G401 (cell line): ENCODE measurements at places on chromosomes 2 and 18. TPM values are rescaled to one million over a fixed set of nuclear protein-coding genes. Genes with fewer than 3 reads are reported as not detected.
A peak's percentile ranks its signal among the peaks of the same experiment; 100 is the strongest.

- no peak for DNase-seq
These were observed 113.4 kb upstream of the PDE1A start for GRCh38 chr2:182540252-182540651.

- no peak for DNase-seq
These were observed 7.4 kb downstream of the GYPC start for GRCh38 chr2:126663184-126663963.

DNA sequence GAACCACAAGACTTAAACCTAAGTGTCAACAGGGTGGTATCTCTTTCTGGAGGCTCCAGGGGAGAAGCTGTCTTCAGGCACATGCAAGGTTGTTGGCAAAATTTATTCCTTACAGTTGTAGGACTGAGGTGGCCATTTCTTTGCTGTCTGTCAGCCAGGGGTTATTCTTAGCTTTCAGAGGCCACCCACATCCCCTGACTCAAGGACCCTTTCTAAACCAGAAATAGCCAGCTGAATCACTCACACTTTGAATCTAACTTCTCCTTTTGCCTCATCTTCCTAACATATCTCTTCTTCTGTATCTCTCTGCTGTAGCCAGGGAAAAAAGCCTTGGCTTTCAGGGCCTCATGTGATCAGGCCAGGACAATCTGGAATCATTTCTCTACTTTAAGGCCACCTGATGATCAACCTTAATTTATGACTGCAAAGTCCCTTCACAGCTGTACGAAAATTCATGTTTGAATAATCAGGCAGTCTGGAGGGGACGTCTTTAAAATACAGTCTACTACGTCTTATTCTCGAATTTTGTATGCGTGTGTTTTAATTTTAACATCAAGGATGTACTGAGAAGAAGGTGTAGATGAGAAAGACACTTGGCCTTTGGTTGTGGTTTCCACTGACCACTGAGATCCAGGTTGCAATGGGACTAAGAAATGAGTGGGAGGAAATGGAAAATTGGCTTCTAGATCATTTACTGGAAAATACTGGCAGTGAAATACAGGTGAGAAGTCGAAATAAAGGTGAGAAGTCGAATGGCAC is 90.4 kb downstream of the DOCK10 start:
- no peak for DNase-seq

DNA sequence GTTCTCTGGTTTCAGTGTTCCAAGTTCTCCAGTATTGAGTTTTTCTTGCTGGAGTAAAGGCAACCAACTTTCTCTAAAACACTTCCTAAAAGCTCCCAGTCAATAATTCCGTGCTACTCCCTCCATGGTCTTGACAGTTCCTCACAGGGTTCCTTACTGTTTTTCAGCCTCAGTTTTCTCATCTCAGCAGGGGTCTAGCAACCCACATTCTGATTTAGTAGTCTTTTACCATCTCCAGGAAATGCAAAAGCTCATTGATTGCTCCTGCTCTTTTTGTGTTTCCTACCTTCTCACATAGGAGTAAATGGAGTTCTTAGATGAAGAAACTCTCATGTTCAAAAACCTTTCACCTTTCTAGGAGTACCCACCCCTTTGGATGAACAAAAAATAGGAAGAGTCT is 978.8 kb upstream of the POU3F3 start:
- no peak for DNase-seq

DNA sequence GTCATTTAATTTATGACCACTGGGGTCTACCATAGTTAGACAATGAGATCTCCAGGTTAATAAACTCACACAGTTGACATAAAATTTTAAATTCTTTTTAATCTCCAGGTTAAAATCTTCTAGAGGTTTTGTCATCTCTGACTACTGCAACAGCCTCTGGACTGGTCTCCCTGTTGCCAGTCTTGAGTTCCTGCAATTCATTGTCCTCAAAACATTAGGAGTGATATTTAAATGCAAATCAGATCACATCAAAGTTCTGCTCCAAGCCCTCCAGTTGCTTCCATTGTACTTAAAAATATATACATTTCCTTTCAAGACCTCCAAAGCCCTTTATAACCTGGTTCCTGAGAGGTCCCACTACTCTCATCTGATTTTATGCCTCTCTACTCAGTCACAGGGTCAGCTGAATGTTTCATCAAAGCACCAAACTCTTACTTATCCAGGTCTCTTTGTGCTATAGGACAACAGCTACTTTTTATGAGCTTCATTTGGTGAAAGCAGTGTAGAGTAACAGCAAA is 18.6 kb upstream of the LINC00305 start:
- DNase-seq, result no peak

- DNase-seq, result no peak
These were observed 24.9 kb upstream of the C1GALT1C1L start for GRCh38 chr2:43701111-43701510.

- DNase-seq, result no peak
These were observed 1.0 kb upstream of the GMPPA start for GRCh38 chr2:219497495-219498279.

DNA sequence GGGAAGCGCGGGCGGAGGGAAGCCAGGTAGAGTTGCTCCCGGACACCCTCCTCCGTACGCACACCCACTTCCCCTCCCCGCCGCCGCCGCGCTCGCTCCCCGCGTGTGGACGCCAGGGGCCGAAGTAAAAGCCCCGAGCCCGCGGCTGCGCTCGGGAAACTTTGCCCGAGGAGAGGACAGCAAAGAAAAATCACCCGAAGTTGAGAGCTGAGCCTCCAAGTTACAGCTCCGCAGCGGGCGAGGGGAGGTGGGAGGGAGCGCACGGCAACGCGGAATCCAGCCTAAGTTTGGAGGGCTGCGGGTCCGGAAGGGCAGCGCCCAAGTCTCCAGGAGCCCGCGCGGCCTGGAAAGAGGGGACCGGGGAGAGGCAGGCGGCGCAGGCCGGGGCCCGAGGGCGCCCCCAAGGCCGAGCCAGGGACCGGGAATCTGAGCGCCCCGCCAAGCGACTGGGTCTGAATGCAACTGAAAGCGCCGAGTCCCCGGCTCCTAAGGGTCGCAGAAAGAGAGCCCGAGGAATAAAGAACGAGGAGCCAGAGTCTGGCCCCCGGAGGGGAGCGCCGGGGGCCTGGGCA is 706 bp upstream of the BCL11A start:
- no peak for DNase-seq

GRCh38 chr18:76494231-76495005 is 624 bp downstream of the ZNF516 start:
- DNase-seq, result no peak

DNA sequence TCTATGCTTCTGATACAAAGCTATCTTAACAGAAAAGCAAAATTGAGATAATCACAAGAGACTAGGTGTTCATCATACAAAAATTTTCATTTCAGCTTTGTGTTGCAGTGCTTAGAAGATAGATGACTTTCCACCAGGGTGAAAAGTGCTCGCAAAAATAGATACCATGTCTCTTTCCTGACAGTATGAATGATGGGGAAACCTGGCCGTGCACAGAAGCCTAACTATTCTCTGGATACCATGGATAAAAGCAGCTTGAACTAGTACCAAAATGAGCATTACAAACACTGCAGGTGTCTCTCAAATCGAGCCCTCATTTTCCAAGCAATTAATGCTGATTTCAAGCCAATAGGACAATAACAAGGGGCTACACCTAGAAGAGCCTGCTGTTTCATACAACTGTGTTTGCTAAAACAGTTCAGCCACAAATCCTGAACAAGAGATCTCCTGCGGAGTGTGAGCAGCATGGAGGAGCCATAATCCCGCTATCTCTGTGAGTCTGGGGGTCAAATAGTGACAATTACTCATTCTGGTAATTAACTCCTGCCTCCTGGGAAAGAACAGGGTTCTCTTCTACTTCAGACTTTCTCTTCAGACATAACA is 507.6 kb downstream of the PID1 start:
- no peak for DNase-seq

DNA sequence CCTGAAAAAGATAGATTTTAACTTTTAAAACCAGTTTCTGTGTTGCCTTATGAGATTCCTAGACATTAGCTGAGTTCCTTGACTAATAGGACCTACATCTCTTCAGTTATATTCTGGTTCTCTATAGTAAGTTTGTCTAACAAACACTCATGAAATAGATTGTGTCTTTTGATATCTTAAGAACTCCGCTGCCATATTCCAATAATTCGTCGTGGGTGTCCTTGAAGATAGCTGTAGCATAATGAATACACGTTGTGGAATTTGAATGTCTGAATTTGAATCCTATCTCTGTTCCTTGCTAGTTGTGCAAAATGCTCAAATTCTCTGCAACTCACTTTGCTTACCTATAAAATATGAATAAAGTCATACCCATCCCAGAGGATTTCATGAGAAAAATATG is 176.8 kb upstream of the COL3A1 start:
- DNase-seq, result no peak

DNA sequence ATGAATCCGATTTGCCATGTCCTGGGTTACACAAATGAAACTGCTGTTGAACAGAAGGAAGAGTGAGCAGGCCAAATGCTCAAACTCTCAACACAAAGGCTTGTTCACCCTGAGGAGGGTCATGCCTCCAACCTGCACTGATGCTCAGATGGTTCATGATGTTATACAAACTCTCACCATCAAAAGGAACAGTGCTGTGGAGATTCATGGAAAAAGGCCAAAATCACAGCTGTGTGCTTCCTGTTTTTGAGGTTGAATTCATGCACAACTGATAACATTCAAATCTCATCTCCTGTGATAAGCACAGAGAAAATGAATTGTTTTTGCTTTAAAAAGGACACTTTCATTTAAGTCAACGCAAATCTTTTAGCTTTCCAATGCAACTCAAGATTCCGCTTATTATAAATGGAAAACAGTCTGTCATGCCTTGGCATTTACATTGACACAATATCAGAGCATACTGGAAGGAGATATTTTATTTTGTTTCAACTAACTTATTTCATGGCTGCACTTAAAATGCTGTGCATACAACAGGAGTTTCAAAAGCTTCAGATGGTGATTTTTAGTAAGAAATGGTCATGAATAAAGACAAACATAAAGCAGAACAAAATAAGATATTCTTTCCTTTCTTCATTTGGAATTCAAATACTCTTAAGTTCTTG is 22.2 kb upstream of the TTN start:
- no peak for DNase-seq

DNA sequence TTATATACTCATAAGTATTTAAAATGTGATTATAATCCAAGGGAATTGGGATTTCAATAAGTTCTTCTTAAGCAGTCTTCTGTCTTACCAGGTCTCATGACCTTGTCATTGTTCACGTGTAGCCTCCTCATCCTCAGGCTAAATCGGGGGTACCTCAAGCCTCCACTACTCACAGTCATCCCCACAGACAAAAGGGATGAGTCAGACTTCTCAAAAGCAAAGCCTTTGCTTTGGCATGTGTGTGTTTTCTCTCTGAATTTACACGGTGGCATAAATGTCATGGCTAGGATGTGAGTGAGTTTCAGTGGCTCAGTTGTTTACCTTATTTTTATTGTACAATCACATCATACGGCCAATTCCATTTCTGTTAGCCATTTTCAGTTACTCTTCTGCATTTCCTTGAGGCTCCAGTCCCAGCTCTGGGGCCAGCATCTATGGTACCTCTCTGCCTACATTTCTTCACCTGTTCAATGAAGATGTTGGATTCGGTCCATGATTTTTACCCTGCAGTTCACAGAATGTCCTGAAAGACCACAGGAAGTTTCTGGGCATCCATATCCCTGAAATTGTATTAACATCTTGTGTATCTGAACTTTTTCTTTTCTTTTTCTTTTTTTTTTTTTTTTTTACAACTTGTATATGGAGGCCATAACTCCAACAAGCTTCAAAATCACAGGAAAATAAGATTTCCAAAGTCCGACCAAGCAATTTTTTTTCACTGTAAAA is 195.3 kb downstream of the FHOD3 start:
- DNase-seq, result no peak

GRCh38 chr2:236659758-236660150 is 90.1 kb downstream of the ACKR3 start:
- DNase-seq, result no peak

- no peak for DNase-seq
These were observed 9.1 kb upstream of the B3GNT7 start for GRCh38 chr2:231386446-231386845.

- DNase-seq, result no peak
These were observed 7.7 kb upstream of the SP140L start for GRCh38 chr2:230319211-230319862.

DNA sequence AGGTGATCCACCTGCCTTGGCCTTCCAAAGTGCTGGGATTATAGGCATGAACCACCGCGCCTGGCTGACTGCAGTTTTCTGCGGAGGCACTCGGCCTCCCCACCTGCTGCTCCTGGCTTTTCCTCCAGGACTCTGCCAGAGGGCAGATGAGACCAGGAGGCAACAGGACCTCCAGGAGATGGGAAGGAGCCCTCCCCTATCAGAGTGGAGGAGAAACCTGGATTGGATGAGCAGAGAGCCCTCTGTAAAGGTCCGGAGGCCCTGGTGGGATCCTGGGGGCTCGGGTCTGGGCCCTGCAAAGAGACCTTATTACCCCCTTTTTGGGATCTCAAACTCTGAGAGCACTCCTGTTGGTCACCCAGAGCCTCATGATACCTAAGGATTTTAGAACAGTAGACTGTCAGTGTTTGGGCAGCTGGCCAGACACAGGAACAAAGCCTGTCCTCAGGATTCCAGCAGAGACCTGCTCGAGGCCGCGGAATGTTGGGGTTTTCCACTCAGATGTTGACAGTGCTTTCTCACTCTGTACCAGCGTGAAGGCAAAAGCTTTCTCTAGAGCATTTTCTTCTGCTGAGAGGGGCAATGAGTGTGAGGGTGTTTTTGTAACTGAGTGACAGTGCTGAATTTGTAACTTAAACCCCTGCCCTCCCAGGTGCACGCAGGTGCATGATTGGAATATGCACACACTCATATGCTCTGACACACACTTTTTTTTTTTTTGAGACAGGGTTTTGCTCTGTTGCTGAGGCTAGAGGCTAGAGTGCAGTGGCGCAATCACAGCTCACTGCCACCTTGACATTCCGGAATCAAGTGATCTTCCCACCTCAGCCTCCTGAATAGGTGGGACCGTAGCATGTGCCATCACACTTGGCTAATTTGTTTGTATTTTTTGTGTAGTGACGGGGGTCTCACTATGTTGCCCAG is 48.4 kb downstream of the NPPC start:
- DNase-seq, result peak; percentile 3

Gene HOXD13
- 0.43 TPM in 1 of 2 replicates, not detected in the other for total RNA-seq

Gene CAPN13
- not detected in 2 replicates for total RNA-seq

Gene MC4R
- not detected in 2 replicates for total RNA-seq

Gene PLCD4
- total RNA-seq, result 1.2 and 1.3 TPM in 2 replicates

Gene TMEM247
- not detected in 2 replicates for total RNA-seq

Gene SLC8A1
- 149 and 199 TPM in 2 replicates for total RNA-seq

Gene CD8B2
- not detected in 2 replicates for total RNA-seq

Gene SULT1C2
- 0.71 and 3.2 TPM in 2 replicates for total RNA-seq

Gene LIMS2
- total RNA-seq, result 1.8 and 5.8 TPM in 2 replicates

Gene PJVK
- total RNA-seq, result 0.98 and 3.4 TPM in 2 replicates
